ENCODE measurements at places on chromosomes 1 and 21.

DNA sequence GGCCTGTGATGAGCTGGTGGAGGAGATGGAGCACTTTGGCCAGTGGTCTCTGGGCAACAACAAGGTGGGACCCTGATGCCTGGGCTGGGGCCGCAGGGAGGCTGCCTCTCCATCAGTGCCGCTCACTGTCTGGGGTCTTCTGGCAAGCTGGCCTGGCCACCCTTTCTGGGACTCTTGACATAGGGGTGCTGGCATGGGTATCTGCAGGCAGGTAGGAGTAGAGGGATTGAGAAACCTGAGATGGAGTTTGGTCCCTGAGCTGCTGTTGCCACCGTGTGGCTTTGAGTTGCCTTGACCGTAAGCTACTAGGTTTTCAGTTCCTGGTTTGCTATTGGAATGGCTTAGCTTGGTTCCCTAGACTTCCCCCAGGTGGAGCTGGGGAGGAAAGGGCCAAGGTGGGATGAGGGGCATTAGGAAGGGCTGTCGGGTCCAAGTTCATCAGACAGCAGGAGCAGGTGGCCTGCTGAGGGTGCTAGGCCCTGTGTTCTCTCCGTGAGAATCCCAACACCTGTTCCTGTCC is 13.2 kb upstream of the MFN2 start:
- DNase-seq: no peak

GRCh38 chr1:84929581-84929980 is 36.6 kb upstream of the LPAR3 start:
- DNase-seq: no peak

GRCh38 chr1:92778376-92778775 is 6.5 kb downstream of the EVI5 start:
- DNase-seq: no peak

DNA sequence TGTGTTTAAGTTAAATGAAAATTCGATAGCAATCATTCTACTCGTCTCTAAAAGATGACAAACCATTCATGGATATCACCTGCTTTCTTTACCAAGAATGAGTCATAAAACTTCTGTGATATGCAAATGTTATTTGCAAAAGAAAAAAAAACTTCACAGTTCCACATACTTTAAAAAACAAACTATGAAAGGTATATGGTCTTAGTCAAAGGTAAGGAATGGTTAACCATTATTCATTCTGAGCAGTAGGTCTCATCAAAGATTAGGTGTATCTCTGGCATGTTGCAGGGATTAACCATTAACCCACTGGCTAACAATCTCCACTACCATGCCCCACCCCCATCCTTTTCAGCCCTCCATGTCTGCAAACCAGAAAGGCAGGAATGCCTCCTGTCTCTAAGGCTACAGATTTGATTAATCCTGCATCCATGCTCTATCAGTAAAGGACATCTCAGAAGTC is 44.4 kb downstream of the PTPN14 start:
- no peak for DNase-seq

GRCh38 chr1:116345011-116345410 is 28.0 kb upstream of the ATP1A1 start:
- no peak for DNase-seq

- no peak for DNase-seq
Measured at GRCh38 chr1:36212782-36213181, 11.5 kb upstream of the THRAP3 start.

- DNase-seq: no peak
Measured at GRCh38 chr1:96130432-96130831, 591.2 kb upstream of the PTBP2 start.

DNA sequence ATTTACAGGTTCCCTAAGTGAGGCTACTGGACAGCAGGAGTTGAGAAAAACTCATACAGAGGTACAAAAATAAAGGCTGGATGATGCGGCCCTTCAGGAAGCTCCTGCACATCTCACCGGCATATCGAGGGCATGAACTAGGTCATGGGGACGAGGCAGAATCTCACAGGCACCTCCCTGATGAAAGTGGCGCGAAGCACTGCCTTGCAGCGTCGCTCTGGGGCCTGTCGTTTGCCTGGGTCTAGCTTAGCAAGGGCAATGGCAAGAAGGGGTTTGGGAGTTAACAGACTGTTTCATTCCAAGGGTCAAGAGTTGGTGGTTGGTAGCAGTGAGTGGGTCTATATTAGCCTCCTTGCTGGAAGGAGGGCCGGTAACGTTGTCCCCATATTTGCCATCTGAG is 103.5 kb upstream of the IRF2BP2 start:
- no peak for DNase-seq

DNA sequence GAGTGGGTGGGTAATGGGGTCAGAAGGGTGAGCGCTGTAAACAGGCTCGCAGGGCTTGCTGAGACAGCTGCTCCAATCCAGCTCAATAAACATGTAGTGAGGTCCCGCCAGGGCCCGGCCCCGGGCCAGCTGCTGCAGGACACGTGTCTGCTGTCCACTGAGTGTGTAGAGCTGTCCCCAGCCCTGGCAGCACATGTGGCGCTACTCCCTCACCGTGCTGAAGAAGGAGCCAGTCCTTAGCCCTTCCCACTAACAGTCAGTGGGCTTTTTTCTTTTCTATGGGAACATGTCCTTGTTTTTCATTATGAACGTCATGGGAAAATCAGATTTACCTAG is 78.9 kb upstream of the C1orf174 start:
- no peak for DNase-seq

GRCh38 chr1:68811806-68812205 is 314.9 kb upstream of the DEPDC1 start:
- DNase-seq: no peak

- no peak for DNase-seq
Measured at GRCh38 chr21:41482301-41482700, 25.7 kb downstream of the TMPRSS2 start.

- no peak for DNase-seq
Measured at GRCh38 chr1:920521-920920, 3.2 kb upstream of the SAMD11 start.

DNA sequence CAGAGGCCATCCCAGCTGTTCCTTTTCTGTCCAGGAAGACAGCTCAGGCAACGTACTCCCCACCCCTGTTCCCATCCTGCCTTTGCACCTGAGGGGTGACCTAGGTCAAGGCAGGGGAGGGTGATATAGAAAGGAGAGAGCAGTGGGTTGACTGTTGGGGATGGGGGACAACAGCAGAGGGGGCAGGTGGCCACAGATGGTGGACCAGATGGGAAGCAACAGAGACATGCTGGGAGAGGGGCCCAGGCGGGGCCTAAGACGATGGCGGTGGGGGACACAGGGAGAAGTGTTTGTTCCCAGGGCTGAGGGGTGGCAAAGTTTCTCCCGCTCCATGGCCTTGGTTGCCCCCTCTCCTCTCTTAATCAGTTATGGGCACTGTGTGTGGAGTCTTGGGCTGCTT is 6.3 kb downstream of the CELSR2 start:
- DNase-seq: no peak

DNA sequence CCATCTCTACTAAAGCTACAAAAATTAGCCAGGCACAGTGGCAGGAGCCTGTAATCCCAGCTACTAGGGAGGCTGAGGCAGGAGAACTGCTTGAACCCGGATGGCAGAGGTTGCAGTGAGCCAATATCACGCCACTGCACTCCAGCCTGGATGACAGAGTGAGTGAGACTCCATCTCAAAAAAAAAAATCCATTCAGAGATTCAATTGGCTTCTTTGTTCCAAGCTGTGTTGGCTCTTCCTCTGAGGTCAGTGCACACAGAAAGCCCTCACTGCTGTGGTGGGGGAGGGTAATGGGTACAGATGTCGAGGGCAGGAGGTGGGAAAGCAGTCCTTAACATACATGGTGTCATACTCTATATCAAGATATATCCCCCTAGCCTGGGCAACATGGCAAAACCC is 14.7 kb downstream of the TIE1 start:
- no peak for DNase-seq

DNA sequence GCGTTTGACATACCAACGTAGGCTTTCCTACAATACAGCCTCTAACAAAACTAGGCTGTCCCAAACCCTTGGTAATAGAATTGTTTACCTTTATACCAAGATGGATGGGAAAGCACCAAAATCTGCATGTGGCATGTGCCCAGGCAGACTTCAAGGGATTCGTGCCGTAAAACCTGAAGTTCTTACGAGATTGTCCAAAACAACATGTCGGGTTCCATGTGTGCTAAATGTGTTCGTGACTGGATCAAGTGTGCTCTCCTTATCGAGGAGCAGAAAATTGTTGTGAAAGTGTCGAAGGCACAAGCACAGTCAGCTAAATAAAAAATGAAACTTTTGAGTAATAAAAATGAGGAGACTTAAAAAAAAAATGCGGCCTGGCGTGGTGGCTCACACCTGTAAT is 5.1 kb downstream of the RPS27 start:
- no peak for DNase-seq

DNA sequence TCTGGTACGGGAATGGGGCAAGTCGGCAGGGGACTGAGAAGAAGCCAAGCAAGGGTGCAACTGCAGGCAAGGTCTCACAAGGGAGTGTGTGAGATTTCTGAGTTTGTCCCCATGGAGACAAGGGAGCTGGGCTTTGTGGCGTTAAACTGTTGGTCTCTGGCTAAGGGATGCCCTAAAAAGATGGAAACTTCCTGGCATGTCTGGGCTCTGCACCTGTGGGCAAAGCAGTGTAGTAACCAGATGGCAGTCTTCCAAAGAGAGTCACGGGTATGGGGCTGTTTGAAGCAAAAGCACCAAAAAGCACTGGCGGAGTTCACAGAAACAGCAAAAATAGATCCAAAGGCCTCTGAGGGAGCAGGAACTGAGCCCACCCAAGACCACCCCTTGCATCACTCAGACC is 104.8 kb upstream of the SLC44A3 start:
- no peak for DNase-seq

DNA sequence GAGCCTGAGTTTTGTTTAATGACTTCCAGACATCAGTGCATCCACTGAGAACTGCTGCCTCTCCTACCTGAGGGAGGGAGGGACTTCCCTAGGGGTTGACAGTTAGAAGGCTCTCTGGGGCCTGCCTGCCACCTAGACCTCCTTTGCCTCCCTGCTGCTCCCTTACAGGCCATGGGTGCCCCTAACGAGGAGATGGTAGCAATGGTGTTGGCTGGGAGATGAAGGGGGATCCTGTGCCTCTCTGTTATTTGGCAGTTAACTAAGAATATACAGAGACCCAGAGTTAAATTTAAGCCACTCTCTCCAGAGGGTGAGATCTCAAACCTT is 66.1 kb downstream of the UBE2U start:
- DNase-seq: no peak

GRCh38 chr1:219173434-219173757 is 282 bp upstream of the LYPLAL1 start:
- no peak for DNase-seq

DNA sequence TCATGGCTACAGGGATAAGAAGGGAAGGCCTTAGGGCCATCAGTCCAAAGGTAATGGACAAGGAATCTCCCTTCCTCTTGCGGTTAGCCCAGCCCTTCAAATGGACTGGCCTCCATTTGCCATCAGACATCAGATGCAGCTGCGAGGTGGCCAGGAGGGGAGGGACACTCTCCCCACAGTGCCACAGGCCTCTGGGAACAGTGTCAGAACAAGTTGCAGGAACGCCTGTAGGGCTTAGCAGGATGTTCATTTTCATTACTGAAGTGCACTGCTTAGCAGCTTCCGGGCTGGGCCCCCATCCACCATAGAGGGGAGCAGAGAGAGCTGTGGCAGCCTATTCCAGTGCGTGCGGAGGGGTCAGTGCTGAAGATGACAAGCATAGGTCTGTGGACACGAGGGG is 127.5 kb downstream of the GALNT2 start:
- DNase-seq: no peak

DNA sequence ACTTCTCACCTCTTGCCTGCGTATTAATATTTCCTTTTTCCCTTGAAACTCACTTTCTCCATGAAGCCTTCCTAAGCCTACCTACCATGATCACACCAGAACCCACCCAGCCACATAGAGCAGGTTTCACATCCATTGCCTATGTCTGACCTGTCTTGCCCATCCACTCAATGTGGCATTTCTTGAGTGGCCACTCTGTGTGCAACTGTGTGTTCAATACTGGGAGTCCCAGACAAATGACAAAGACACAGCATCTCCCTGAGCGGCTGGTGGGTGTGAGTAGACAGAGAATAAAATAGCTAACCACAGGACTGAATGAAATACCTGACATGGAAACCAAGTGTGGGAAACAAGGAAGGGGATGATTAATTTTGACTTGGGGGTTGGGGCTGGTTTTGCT is 3.1 kb downstream of the PTGFRN start:
- DNase-seq: no peak

- no peak for DNase-seq
Measured at GRCh38 chr1:29856340-29857114, 620.2 kb downstream of the PTPRU start.

DNA sequence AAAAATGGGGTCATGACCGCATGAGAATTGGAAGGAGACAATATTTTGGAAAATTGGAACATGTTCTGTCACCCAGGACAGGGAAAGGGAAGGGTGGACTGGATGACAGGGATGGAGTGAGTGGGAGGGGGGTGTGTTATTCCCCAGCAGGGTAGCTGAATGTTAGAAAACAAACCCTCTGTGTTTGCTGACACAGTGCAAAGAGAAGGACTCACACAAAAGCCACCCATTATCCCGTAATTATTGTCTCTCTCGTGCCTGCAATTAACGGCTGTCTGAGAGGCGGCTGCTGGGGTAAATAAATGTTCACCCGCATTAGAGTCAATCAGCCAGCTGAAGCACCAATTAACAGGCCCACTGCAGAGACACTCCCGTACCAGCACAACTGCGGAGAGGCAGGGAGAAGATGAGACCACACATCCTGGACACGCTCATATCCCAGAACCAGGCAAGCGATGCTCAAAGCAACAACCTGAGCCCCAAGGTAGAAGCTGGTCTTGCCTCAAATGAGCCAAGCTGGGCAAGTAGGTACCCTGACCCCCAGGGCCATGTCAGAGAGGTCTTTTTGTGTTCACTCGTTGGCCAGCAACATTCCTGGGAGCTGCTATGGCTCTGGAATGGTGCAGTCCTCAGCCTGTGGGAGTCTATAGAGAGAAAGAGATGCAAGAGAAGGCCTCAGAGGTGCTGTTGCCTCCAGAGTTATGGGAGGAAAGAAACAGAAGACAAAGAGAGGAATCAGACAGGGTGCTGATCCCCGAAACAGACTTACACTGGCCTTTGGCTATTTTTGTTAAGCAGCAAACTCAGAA is 19.4 kb downstream of the PLEKHA6 start:
- no peak for DNase-seq

- DNase-seq: no peak
Measured at GRCh38 chr1:156200044-156200443, 6.1 kb downstream of the SLC25A44 start.

Measured in stimulated activated CD4-positive, alpha-beta T cell treated with anti-CD3 and anti-CD28 coated beads, Interleukin-2, amount 100 ng/mL, for 4 hours (primary cell).